ENCODE measurements at places on chromosomes 3 and 15.

- no peak for DNase-seq
Measured at GRCh38 chr15:49848807-49849206, 228.0 kb downstream of the DTWD1 start.

DNA sequence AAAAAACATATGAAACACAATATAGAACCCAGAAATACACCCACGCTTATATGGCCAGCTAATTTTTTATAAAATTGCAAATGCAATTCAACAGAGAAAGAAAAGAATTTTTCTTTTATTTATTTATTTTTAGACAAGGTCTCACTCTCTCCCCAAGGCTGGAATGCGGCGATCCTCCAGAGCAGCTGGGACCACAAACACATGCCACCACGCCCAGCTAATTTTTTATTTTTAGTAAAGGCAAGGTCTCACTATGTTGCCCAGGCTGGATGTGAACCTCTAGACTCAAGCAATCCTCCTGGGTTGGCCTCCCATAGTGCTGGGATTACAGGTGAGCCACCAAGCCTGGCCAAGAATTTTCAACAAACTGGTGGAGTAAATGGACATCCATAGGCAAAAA lies 117.9 kb downstream of the SCAPER start:
- no peak for DNase-seq

DNA sequence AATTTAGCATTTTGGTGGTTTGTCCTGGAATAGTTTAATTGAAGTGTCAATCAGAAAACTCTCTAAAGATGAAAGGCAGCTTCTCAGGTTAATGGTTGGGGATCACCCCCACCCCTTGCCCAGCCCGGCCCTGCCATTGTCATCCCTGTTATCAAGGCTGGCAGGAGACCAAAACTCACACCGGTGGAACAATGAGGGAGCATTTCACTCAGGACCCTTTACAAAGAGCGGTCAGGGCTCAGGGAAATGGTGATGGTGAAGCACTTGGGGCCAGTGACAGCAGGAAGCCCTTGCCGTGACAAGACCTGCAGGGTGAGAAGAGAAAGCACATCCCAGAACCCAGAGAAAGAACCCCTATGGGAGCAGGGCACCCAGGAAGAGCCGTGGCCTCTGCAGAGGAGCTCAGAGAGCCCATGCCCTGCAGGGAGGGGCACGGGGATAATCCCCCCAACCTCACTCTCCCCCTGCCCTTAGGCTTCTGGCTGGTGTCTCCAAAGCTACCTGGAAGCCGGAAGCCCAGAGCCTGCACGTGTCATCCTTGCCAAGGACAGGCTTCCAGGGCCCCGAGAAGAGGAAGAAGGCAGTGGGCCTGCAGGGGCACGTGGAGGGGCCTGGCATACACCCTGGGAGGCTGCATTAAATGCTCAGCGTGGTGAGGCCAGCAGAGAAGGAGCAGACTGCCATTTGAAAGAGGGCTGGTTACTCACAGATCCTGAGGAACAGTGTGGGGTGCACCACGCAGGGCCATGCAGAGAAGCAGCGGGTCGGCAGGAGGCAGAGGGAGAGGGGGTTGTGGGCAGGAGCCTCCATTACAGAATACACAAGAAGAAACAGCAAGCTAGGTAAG lies 80.6 kb upstream of the PRR20G start:
- no peak for DNase-seq

GRCh38 chr3:36843065-36844051 lies 79.0 kb upstream of the DCLK3 start:
- no peak for DNase-seq

- DNase-seq = no peak
Measured at GRCh38 chr3:32897001-32897601, 54.3 kb upstream of the CCR4 start.

DNA sequence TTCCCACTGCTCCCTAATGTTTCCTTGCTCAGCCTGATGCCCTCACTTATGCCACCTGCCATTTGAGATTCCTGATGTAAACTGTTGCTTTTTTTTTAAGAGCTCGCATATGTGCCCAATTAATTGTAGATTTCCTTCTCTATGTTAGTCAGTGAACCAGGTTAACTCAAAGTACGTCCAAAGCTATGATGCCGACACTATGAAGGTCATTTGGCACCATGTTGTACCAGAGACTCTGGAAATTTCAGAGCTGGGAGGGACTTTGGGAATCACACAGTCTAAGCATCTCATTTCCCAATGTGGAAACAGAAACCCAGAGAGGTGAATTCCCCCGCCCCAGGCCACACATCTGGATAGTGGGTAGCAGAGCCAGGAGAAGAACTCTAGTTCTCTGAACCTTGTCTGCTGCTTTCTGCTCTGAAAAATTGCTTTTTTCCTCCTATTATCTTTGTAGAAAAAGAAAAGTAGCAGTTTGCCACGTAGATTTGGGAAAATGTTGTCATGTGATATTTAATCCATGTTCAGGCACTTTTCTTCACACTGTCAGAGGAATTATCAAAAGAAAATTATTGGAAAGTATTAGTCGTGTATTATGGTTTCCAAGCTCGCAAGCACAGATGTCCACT lies 38.5 kb upstream of the TNFAIP8L3 start:
- DNase-seq = no peak

Measured in thoracic aorta (tissue), 2 donors.